ENCODE measurements at places on chromosomes 12 and 14.

GRCh38 chr14:104680056-104680805 is 9.2 kb upstream of the INF2 start:
- H3K36me3 ChIP-seq, result no peaks in the 10 kb centered on the region
- no peaks in the 10 kb centered on the region for H3K27me3 ChIP-seq
- peaks cover 57% of the 10 kb centered on the region for H3K4me1 ChIP-seq
- H3K27ac ChIP-seq, result peak overlapping the region; percentile 91

DNA sequence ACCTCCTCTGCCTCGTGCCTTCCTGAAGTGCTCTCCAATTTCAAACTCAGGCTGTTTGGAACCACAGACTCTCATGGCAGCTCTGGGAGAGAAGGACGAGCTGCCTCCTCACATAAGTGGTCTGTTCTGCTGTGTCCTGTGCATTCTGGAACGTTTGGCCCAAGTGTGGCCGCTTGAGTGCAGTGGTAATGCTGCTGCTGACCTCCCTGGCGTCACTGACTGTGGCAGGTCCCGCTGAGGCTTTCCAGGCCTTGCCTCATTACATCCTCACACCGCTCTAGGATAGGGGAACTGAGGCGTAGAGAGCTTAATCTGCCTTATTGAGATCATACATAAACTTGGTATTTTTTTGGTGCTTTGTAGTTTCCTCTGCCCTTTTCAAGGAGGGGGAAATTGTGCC is 14.2 kb downstream of the CCDC92 start:
- H3K27me3 ChIP-seq, result no peaks in the 10 kb centered on the region
- no peak for DNase-seq
- H3K4me1 ChIP-seq, result no peaks in the 10 kb centered on the region
- no peaks in the 10 kb centered on the region for H3K36me3 ChIP-seq
- no peak overlapping the region for H3K4me3 ChIP-seq
- no peak overlapping the region for H3K27ac ChIP-seq

DNA sequence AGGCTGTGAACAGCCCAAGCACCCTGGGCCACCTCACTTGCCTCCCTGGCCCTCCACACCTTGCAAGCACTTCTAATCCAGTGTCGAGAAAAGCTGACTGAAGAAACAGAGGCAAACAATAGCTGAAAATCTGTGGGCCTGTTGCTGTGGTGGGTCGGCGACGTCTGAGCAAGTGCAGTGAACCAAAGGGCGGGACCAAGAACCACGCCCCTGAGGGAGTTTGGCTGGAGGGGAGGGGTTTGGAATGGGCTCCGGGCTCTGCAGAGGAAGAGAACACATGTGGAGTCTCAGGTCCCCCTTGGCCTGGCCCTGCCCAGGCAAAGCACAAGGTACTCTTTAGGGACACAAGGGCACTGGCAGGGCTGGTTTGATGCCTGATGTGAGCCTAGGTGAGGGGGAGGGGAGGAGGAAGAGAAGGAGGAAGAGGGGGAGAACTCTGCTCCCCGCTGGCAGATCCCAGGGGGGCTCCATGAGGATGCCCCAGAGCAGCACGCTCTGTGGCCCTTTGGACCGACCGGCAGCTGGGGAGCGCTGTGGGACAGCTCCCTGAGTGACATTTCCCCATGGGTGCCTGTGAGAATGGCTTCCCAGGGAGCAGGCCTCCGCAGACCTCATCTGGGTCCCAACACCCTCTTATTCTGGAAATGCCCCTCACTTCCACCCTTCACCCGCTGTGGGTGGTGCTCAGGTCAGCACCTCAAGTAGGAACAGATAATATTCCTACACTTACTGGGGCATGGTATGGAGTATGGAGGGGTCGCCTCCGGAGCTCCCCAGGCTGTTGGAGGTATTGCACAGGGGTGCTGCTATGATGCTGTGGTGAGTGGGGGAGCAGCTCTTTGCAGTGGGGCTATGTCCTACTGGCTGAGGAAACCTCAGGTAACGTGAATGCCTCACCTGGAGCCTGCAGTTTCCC is 85.5 kb downstream of the CPSF2 start:
- H3K27ac ChIP-seq, result no peak overlapping the region
- no peak overlapping the region for H3K4me3 ChIP-seq
- H3K27me3 ChIP-seq, result no peaks in the 10 kb centered on the region
- H3K4me1 ChIP-seq, result no peaks in the 10 kb centered on the region
- H3K36me3 ChIP-seq, result no peaks in the 10 kb centered on the region

GRCh38 chr14:72588521-72588920 is 305.4 kb downstream of the DPF3 start:
- no peak overlapping the region for H3K4me3 ChIP-seq
- no peaks in the 10 kb centered on the region for H3K36me3 ChIP-seq
- H3K27me3 ChIP-seq, result no peaks in the 10 kb centered on the region
- H3K4me1 ChIP-seq, result no peaks in the 10 kb centered on the region
- H3K27ac ChIP-seq, result no peak overlapping the region

- H3K27me3 ChIP-seq, result no peaks in the 10 kb centered on the region
- no peaks in the 10 kb centered on the region for H3K36me3 ChIP-seq
- H3K4me3 ChIP-seq, result no peak overlapping the region
- H3K27ac ChIP-seq, result no peak overlapping the region
- DNase-seq, result no peak
These were observed 675.5 kb upstream of the MGAT4C start for GRCh38 chr12:86931714-86932113.

DNA sequence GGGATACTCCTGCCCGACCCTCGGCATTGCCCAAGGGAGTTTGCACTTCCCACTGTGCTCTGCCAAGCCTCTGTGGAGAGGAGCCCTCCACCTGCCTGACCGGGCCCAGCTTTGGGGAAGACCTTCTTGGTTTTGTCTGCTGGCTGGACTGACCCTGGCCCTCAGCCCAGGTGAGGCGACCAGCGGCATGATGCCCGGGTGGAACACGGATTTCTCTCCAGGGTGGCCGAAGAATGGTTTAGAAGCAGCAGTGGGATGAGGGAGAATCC is 15.6 kb downstream of the ZBTB42 start:
- peak overlapping the region; percentile 83 for H3K4me3 ChIP-seq
- H3K27me3 ChIP-seq, result no peaks in the 10 kb centered on the region
- H3K4me1 ChIP-seq, result peaks cover 53% of the 10 kb centered on the region
- no peak for DNase-seq
- H3K36me3 ChIP-seq, result no peaks in the 10 kb centered on the region

- DNase-seq, result no peak
- H3K27me3 ChIP-seq, result no peaks in the 10 kb centered on the region
- no peak overlapping the region for H3K27ac ChIP-seq
- peaks cover 60% of the 10 kb centered on the region for H3K4me1 ChIP-seq
- no peak overlapping the region for H3K4me3 ChIP-seq
These were observed 7.1 kb downstream of the METAP2 start for GRCh38 chr12:95481072-95481471.

DNA sequence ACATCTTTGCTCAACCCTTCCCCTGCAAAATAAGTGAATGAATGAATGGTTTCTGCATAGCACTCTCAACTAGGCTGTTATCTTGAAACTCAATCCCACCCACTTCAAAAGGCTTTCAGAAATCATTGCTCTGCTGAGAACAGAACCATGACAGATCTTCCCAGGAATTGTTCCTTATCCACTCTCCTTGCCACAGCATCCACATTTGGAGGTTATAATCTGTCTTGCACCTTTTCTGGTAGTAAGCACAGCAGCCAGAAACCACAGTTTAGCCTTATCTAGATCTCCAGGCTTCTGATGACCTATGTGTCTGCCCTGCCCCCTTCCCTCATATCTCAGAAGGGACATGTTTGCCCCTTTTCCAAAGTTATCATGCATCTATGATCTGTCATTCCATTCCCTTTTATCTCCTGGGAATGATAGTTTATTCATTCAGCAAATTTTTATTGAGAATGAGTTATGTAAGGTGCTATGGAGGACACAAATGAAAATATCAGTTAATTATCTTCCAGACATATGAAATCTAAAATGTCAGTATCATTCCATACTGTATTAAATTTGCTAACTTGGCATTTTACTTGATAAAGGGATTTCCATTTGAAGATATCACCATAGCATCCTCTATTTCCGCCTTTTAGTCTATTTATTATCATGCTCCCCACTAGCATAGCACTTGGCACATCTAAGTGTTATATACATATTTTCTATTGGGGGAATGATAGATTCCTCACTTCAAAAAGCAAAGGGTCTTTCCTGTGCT is 21.4 kb downstream of the LGR5 start:
- no peaks in the 10 kb centered on the region for H3K36me3 ChIP-seq
- H3K4me1 ChIP-seq, result no peaks in the 10 kb centered on the region
- no peak for DNase-seq
- H3K27ac ChIP-seq, result no peak overlapping the region

DNA sequence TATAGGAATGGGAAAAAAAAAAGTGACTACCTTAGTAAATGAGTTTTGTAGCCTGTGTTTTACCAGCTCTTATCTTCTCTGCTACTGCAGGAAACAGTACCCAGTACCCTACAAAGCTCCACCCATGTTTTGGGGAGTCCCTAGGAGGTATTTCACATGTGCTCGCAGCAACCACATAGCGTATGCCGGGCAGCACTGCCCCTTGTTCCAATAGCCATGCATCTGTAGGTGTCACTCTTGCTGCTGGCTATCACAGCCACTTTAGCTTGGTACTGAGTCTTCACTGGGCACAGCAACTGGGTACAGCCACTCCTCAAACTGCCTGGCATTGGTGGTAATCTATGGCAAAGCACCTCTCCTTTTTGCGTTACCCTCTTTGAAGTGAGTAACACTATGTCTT is 2.0 kb upstream of the MDM1 start:
- H3K36me3 ChIP-seq, result no peaks in the 10 kb centered on the region
- H3K4me3 ChIP-seq, result no peak overlapping the region
- DNase-seq, result no peak
- no peaks in the 10 kb centered on the region for H3K27me3 ChIP-seq

DNA sequence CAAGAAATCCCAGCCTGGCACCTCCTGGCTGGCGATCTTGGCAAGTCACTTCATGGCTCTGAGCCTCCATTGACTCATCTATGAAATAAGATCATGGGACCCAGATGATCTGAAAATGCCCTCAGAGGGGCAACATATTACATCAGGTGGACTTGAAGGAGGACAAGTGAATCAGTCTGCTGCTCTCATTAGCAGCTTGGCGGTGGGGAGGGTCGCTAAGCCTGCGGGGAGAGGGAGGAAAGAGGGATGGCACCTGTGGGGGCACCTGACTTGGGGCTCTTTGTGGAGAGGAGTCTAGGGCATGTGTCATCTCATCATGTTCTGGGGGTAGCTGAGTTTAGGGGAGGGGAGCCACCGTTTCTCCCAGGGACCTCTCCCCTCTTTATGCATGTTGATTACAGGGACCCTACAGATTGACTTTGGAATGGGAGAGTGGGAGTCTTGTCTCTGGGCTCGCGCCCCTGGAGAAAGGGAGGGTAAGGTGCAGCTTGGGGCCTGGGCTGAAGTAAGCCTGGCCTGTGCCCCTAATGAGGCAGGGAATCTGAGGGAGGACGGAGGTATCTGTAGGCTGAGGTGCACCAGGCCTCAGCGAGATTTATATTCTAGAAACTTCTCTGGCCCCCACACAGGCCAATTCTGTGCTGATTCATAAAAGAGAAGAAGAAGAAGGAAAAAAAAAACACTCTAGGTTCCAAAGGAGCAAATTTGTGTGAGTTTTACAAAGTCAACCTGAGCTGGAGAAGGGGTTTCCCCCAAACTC is 29.3 kb upstream of the BATF start:
- no peaks in the 10 kb centered on the region for H3K36me3 ChIP-seq
- no peak overlapping the region for H3K27ac ChIP-seq
- no peak for DNase-seq
- H3K27me3 ChIP-seq, result no peaks in the 10 kb centered on the region
- H3K4me1 ChIP-seq, result peaks cover 7% of the 10 kb centered on the region
- no peak overlapping the region for H3K4me3 ChIP-seq

GRCh38 chr12:122942637-122943036 is 23.6 kb downstream of the ABCB9 start:
- H3K27me3 ChIP-seq, result no peaks in the 10 kb centered on the region
- H3K36me3 ChIP-seq, result no peaks in the 10 kb centered on the region
- H3K4me3 ChIP-seq, result no peak overlapping the region

DNA sequence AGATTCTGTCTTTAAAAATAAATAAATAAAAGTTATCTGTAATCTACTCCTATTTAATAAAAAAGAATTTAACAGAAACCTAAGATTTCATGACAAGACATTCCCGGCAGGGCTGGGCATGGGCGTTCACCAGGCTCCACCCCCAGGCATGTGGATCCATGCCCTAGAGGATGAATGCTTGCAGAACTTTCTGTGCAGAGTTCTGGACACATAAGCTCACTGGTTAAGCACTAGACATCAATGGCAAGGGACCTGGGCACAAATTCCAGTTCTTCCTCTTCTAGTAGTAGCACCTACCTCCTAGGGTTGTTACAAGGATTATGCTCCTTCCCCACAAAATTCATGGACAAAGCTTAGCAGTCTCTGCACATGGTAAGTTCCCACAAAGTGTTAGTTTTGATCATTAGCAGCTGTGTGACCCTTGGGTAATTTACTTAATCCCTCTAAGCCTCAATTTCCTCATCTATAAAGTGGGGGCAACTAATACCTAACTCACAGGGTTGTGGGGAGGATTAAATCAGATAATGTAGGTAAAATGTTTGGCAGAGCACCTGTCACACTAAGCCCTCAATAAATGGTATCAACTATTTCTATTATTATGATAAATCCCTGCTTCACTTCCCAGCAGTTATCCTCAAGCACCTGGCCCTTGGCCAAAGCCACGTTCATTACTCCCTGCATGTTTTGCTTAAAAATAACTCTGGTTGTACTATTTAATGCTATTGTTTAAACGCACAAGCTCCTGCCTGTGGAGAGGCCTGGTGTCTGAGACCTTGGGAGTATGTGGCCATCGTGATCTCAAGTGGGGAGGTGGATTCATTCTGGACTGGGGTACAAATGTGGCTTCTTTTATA is 9.8 kb downstream of the GALNT6 start:
- DNase-seq, result no peak
- no peak overlapping the region for H3K4me3 ChIP-seq
- H3K27ac ChIP-seq, result no peak overlapping the region
